ENCODE measurements at places on chromosomes 6 and 20.

- DNase-seq = no peak
These were observed 38.3 kb upstream of the HMGCLL1 start for GRCh38 chr6:55617272-55617671.

GRCh38 chr6:30787954-30788353 is 43.6 kb upstream of the IER3 start:
- DNase-seq = no peak

GRCh38 chr6:156402227-156402626 is 375.0 kb upstream of the ARID1B start:
- DNase-seq = no peak

GRCh38 chr20:62274332-62274950 is 28.4 kb upstream of the ADRM1 start:
- DNase-seq = no peak

GRCh38 chr6:21263531-21264287 is 329.8 kb upstream of the SOX4 start:
- no peak for DNase-seq

GRCh38 chr6:162750776-162751175 is 23.0 kb downstream of the PACRG start:
- DNase-seq = no peak

DNA sequence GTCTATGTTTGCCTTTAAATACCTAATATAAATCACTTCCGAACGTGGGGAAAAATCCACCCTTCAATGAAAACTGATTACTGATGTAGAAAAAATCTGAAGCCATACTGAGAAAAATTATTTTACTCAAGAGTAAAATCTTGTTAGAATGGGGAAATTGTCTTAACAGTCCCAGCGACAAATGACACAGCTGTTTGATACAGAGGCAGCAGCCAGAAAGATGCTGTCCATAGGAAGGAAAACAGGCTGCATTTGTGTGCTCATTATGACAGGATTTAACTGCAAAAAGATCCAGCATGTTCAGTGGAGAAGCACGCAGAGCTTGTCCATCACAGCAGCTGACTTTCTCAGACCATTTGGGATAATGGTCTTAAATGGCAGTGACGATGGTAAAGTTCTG is 443.0 kb downstream of the TFAP2B start:
- no peak for DNase-seq

DNA sequence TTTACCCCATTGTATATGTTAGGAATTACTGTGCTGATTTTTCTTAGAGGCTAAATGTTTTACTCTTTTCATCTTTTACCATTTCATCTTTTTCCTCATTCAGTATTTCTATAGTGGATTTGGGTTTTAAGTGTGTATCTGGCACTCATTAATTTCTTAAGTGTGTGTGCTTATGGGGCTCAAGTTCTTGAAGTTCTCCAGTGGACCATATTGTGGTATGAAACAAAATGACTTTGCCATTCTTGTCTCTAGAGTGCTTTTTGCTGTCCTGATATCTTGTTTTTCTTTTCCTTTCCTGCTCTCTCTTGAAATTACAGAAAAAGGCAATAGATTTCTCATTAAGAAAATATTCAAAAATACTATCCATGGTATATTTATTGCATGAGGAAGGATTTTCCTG is 123.1 kb downstream of the ARID1B start:
- no peak for DNase-seq

- DNase-seq = no peak
These were observed 333 bp upstream of the SMIM13 start for GRCh38 chr6:11093376-11093625.

DNA sequence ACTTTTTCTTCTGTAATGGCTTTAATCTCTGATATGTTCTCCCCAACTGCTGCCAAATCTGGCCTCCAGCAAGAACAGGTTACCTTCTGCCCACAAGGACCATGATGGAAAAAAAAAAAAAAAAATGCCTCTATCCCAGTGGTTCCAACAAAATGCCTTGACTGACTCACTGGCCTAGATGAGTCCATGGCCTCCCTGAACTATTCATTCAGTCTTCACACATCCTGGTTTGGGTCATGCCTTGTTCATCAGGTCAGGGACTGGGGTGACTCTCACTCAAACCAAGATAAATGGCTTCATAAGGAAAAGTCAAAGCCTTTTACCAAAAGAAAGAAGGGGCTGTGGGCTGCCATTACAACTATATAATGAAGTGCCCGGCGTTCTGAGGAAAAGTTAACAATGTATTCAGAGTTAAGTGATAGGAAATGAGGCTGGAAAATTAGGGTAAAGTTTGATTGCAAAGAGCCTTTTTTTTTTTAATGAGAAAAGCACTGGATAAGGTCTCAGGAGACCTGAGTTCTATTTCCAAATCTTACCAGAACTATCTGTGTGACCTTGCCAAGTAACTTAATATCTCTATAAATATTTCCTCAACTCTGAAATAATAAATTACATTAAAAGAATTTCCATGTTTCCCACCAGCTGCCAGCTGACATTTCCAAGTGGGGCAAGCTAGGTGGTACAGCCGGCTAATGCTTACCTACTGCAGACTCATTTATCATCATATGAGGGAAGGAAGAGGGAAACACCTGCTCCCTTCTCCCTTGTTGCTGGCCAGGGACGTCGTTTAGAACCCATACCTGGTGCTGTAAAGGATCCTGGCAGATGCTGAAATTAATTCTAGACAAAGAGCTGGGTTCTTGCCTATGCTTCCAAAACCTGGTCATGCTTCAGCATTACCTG is 380.0 kb upstream of the MARCKS start:
- no peak for DNase-seq

- DNase-seq = peak; percentile 65
These were observed 15.5 kb upstream of the CLDN20 start for GRCh38 chr6:155248008-155249001.

GRCh38 chr20:63544241-63544957 is 3.1 kb downstream of the SRMS start:
- DNase-seq = no peak

GRCh38 chr6:34515473-34516387 is 40.4 kb downstream of the SPDEF start:
- no peak for DNase-seq

GRCh38 chr6:52347818-52348217 is 14.1 kb upstream of the PAQR8 start:
- DNase-seq = no peak

- DNase-seq = no peak
These were observed 520.8 kb downstream of the EPM2A start for GRCh38 chr6:145214570-145214969.

DNA sequence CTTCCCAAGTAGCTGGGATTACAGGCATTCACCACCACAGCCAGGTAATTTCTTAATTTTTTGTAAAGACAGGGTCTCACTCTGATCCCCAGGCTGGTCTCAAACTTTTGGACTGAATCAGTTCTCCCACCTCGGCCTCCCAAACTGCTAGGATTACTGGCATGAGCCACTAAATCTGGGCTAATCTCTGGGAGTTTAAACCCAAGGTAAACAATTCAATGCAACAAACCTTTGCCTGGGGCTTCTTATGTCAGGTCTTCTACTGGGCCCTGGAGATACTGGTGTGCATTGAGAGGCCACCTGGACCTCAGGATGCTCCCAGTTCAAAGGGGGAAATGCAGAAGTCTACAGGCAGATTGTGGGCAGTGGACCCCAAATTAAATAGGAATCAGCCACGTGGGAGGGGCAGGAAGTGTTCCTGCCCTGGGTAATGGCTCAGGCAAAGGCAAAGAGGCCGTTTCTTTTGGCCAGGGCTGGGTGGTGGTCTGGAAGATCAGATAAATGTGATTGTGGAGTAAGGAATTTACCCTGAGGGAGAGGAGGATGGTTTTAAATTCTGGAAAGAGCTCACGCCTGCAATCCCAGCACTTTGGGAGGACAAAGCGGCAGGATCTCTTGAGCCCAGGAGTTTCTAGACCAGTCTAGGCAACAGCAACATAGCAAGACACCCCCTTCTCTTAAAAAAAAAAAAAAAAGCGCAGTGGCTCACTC is 1.3 kb upstream of the MYBL2 start:
- DNase-seq = no peak

GRCh38 chr6:87575423-87575822 is 14.4 kb downstream of the RARS2 start:
- DNase-seq = no peak

DNA sequence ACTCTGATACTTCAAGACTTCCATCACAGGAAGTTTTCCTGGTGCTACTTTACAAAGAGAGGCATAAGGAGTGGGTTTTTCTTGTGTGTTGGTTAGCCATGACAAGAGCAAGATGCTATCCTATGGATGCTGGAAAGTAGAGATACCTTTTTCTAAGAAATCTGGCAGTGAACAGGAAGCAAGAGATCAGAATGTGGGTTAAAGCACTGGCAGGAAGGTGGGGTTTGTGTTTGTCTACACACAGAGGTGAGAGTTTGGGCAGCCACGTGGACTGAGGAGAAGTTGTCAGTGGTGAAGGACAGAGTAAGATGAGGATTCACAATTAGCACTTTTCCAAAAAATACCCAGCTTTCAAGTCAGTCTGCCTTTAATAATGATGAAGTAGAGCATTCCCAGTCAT is 17.9 kb downstream of the SLC2A12 start:
- DNase-seq = no peak

DNA sequence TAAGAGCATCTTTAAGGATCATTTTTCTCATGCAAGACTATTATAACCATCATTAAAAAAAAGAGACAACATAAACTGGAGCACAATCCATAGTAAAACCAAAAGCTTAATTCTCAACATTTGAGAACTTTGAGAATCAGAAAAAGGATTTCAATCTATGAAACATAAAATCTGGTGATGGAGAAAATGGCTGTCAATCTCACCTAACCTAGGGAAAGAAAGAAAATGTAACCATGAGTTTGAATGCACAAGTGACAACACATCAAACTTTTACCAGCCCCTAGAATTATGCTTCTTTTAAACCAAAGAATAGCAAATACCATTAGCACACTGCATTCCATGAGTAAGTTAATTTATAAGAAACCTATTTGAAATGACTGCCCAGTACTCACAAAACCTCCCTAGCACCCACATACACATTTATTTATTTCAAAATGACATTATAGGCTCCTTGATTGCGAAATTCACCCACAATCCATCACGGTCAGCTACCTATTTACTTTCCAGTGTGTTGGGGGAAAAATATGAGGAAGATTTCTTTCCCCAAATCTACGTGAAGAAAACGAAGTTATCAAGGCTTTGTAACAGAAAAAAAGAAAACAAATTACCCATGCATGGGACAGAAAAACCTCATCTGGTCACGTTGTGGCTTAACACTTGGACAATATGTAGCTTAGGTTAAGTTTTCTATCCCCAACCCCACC is 828 bp downstream of the ASCC3 start:
- DNase-seq = no peak

DNA sequence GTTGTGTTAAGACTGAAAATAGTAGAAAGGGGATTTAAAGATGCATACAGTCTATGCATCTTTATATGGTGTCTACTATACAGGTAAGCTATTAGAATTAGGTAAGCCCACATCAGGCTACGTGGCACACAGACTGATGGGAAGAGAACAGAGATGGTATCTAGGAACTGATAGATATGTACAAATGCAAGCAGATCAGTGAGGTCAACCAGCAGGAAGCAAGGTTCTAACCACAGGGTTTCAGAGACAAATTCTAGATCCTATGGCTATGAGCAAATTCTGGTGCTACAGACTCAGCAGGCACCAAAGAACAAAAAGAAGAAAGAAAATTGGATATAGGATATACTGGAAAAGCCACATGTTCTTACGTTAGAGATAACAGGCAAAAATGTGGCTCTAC is 110.6 kb downstream of the TRDN start:
- DNase-seq = no peak

DNA sequence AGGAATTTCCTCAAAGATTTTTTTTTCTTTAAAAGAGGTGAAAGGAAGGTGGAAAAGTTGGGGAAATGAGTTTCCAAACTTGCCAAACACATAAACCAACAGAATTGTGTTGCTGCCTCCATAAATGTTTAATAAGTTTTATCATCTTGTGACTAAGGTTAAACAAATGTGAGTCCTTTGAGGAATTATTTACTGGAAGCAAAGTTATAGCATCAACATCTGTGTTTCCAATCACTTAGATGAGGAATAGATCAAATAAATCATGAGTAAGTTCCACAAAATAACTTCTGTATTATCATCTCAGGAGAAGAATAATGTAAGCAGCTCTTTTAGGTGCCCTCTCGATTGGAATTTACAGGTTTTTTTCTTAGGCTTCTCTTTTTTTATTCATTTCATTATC is 20.5 kb downstream of the TSHZ2 start:
- DNase-seq = no peak

DNA sequence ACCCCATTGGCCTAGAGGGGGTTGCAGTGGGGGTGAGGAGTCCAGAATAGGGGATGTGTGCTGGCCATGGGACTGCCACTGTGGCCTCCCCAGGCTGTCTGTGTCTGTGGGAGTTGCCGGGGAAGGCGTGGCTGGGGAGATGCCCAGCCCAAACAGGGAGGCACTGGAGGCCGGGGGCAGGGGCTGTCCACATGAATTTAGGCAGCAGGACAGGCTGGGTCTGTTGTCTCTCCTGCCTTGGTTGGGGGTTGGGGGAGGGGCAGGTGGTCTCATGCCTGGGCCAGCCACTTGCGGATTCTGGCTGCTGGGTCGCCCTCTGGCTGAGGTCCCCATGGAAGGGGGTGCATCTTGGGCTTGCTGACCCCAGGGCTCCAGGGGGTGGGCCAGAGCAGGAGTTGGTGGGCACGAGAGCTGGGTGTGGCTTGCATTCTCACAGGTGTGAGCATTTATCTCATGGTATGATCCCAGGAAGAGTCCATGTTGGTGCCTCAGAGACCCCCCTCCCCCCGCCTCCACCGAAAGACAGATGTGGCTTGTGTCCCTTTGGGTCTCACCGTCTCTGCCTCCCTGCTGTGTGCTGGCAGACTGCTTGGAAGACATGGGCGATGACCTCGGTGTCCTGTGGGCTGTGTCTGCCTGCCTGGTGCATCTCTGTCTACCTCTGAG is 4.0 kb downstream of the SOX18 start:
- DNase-seq = no peak

DNA sequence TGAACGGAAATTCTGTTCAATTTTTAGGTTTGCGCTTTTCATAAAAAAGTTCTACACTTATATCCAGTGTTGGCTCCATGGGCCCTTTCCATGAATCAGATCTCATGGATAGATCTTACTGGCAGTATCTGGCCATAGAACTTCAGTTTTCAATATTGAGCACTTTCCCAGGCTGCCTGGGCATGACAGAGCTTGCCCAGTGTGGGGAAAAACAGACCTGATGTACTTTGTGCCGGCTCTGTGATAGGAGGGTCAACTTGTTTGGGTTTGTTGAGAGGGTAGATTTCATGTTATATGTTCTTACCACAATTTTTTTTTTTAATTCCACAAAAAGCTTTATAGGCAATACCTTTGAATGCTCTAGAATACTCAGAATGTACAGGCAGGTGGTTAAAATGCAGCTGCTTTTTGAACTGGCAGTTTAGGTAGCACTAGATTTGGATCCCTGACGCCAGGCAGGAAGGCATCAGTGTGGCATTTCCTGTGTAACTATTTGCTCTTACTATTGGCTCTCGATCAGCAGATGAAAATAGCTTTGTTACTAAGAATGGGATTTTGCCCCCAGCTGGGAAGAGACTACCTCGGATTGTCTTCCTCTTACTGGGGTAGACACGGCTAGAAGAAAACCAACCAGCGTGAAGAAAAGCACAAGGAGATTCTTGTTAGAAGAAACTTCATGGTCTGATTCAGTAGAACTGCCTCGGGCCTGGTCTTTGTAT is 404.9 kb upstream of the SOX4 start:
- DNase-seq = no peak
